ENCODE measurements at places on chromosomes 6 and 20.

GRCh38 chr6:144471986-144472385, 186.9 kb downstream of the UTRN start:
- DNase-seq, result no peak

- no peak for DNase-seq
These were observed 109.7 kb downstream of the GJA10 start for GRCh38 chr6:90003941-90004340.

DNA sequence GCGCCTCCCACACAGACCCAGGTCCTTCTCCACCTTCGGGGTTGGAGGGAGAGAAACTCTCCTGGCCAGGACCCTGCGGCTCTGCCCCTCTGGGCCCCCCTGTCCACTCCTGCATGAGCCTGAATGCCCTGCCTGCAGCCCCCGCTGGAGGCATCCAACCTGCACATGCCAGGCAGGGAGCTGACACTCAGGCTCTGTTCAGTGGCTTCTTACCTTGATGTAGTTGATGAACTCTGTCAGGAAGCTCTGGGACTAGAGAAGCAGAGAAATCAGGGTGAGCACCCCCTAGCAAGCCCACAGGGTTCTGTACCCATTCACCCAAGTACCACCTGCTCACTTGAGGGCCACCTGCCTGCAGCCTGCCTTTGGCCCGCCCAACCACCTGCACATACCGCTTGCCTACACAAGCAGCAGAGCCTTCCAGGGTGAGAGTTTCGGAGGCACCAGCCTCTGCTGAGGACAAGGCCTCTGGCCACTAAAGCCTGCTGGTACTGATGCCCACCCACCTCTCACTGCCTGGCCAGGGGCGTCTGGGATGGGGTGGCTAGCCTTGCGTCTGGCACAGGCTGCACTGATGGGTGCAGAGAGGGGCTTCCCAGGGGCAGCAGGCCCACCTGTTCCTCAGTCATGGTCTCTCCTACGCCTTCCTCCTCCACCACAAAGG, 9.7 kb downstream of the DDRGK1 start:
- no peak for DNase-seq

DNA sequence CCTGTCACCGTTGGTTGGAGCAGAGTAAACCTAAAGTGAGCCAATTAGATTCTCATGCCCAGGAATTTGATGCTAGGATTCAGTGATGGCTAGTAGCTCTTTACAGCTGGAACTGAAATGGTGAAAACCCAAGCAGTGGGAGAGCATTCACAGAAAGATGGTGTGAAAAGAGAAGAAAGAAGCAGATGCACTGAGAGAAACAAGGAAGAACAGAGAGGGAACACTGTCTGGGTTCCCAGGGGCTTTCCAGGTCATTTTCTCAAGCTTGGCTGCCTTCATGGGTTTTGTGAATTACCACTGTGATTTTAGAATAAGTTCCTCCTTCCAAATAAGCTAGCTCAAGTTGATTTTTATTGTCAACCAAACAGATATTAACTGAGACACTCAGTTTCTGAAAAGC, 104.1 kb upstream of the AKIRIN2 start:
- no peak for DNase-seq

GRCh38 chr20:33788351-33789049, 22.6 kb upstream of the CHMP4B start:
- DNase-seq, result no peak

GRCh38 chr6:33731751-33732282, 14.9 kb downstream of the IP6K3 start:
- DNase-seq, result no peak

GRCh38 chr6:28171271-28171670, 29.6 kb downstream of the ZKSCAN8 start:
- DNase-seq, result peak; percentile 92

- DNase-seq, result no peak
These were observed 31.8 kb upstream of the HBS1L start for GRCh38 chr6:135086414-135086764.

- no peak for DNase-seq
These were observed 14.9 kb upstream of the BHLHE23 start for GRCh38 chr20:63021356-63022321.

DNA sequence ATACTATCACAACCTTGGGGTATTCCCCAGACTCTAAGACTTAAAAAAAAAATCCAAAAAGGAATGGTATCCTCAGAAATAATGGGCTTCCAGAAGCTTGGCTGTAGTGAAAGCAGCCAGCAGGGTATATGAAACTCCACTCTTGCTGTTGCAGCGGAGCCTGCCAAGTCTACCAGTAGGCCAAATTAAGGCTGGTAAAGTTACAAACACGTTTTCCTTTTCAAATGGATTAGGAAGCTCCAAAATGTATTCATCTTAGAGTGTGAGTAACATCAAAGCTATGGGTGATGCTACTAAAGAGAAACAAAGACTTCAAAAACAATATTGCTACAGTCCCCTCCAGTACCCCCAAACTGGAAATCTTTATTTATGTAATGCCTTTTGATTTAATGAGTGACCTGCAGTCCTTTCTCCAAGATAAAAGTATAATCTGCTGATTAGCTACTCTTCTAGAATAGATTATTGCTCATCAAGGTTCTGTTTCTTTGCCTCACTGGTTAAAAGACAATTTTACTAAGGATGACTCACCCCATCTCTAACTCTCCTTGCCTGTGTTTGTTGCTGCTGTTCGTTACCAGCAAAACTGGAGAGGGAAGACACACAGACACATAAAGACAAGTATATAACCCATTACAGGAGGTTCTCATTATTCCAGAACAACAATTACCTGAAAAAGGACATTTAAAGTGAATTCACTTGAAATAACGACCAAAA, 84.9 kb downstream of the BTBD9 start:
- DNase-seq, result no peak

- DNase-seq, result no peak
These were observed 1.9 kb upstream of the IRF4 start for GRCh38 chr6:389622-390021.
